PC-9 (cell line): ENCODE measurements at places on chromosomes 7 and 10. TPM values are rescaled to one million over a fixed set of nuclear protein-coding genes. Genes with fewer than 3 reads are reported as not detected.
A peak's percentile ranks its signal among the peaks of the same experiment; 100 is the strongest.

GRCh38 chr7:148944935-148945934 is 61.1 kb upstream of the EZH2 start:
- no peak for DNase-seq
- H3K27me3 ChIP-seq, result no peaks in the 10 kb centered on the region
- H3K4me3 ChIP-seq, result no peak overlapping the region
- peak overlapping the region; percentile 21 for H3K27ac ChIP-seq
- H3K4me1 ChIP-seq, result peaks cover 15% of the 10 kb centered on the region; the same call in 1 of the 2 replicates
- no peaks in the 10 kb centered on the region for H3K36me3 ChIP-seq

DNA sequence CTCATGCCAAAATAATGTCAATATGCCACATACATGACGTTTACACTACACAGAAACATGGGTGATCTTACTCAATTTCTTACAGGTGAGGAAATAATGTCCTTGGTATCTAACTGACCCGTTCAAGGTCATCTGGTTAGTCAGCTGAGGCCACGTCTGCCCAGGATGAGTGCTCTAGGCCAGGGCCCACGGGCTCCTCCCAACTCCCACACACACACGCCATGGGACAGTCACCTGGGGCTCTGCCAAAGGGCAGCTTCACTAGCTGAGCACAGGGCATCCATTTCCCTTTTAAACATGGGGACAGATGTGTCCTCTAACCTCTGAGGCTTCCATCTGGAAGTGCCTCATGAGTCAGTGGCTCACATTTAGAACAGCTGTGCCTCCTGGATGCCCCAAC is 123.9 kb downstream of the TNS3 start:
- H3K36me3 ChIP-seq, result peaks cover 1% of the 10 kb centered on the region; the same call in 1 of the 2 replicates
- no peak for DNase-seq

DNA sequence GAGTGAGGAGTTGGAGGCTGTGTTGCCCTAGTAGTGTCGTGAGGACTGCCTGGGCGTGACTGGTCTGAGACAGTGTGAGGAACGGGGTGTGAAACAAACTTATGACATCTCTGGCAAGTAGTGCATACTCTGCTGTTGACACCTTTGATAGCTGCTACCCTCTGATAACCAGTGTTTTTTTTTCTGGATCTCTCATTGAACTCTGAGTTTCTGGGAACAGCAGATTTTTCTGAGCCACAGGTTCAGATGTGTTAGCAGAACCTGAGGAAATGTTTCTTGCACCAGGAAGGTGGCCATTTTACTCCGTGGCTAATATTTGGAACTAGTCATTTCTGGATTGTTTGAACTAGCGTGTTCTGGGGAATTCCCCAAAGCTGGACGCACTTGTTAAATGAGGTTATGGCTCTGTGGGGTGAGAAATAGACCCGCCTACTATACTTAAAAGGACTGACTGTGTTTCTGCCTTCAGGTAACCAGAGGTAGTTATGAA is 52.9 kb downstream of the AUTS2 start:
- H3K27me3 ChIP-seq, result no peaks in the 10 kb centered on the region
- no peaks in the 10 kb centered on the region for H3K4me1 ChIP-seq
- no peak overlapping the region for H3K4me3 ChIP-seq
- no peak for DNase-seq
- no peaks in the 10 kb centered on the region for H3K36me3 ChIP-seq

DNA sequence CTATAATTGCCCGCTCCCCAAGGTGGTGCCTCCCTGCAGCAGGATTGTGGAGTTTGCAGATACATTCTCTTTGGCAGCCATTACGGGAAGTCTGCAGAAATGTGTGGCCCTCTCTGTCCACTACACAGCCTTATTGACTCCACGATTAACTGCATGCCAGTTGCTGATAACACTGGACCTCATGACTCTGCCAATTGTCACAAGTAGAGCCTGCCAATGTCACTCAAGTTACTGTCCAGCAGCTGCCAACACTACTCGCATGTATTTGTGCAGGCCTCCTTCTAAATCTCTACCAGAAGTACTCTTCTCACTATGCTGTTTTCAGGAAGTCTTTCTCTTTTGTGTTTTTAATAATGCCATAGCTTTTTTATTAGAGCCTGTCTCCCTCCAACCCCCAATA is 128.8 kb downstream of the PPP1R3A start:
- no peak overlapping the region for H3K27ac ChIP-seq
- no peaks in the 10 kb centered on the region for H3K36me3 ChIP-seq
- no peak for DNase-seq
- H3K4me3 ChIP-seq, result no peak overlapping the region

- peaks cover 34% of the 10 kb centered on the region for H3K4me1 ChIP-seq
- no peaks in the 10 kb centered on the region for H3K36me3 ChIP-seq
- no peak overlapping the region for H3K4me3 ChIP-seq
- no peaks in the 10 kb centered on the region for H3K27me3 ChIP-seq
- DNase-seq, result no peak
These were observed 118.8 kb downstream of the JAZF1 start for GRCh38 chr7:28061824-28062196.

- no peak overlapping the region for H3K27ac ChIP-seq
- no peaks in the 10 kb centered on the region for H3K27me3 ChIP-seq
- H3K4me1 ChIP-seq, result no peaks in the 10 kb centered on the region
- H3K36me3 ChIP-seq, result no peaks in the 10 kb centered on the region
These were observed 135.8 kb downstream of the CNNM2 start for GRCh38 chr10:103053659-103054581.

GRCh38 chr7:50069613-50070012 is 23.4 kb downstream of the ZPBP start:
- DNase-seq, result no peak
- peak overlapping the region; percentile 60 for H3K4me3 ChIP-seq
- H3K27me3 ChIP-seq, result peaks cover 7% of the 10 kb centered on the region; the same call in 1 of the 2 replicates
- peaks cover 5% of the 10 kb centered on the region; the same call in 1 of the 2 replicates for H3K4me1 ChIP-seq

DNA sequence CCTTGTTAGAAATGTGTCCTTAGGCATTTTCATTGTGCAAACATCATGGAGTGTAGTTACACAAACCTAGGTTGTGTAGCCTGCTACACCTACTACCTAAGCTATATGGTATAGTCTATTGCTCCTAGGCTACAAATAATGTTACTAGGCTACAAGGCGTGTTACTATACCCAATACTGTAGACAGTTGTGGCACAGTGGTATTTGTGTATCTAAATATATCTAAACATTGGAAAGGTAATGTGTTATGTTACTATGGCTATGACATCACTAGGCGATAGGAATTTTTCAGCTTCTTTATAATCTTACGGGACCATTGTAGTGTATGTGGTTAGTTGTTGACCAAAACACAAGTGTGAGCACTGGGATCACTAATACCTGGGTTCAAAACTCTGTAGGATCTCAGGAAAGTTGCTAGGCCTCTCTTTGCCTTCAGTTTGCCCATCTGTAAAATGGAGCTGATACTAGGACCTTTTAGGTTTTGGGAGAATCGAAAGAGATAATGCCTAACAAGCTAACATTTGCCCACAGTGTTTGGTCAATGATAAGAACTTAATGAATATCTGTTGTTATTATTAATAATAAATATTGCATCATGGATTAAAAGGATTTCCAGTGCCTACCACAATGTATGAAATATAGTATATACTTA is 2.7 kb downstream of the BICC1 start:
- no peaks in the 10 kb centered on the region for H3K4me1 ChIP-seq
- H3K27ac ChIP-seq, result no peak overlapping the region
- DNase-seq, result no peak

GRCh38 chr7:115558161-115558560 is 472.4 kb downstream of the TFEC start:
- no peaks in the 10 kb centered on the region for H3K27me3 ChIP-seq
- no peak overlapping the region for H3K4me3 ChIP-seq
- no peaks in the 10 kb centered on the region for H3K4me1 ChIP-seq
- DNase-seq, result no peak

DNA sequence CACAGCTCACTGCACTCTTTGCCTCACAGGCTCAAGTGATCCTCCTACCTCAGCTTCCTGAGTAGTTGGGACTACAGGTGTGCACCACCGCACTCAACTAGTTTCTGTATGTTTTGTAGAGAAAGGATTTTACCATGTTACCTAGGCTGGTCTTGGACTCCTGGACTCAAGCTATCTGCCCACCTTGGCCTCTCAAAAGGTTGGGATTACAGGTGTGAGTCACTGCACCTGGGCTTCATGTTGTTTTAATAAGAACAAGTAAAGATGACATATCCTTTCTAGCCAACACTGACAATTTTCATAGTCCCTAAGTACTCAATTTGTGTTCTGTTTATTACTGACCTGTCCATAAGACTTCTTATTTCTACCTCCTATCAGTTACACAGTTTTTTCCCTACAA is 16.8 kb downstream of the SEMA3C start:
- no peak overlapping the region for H3K27ac ChIP-seq
- H3K4me3 ChIP-seq, result no peak overlapping the region
- H3K4me1 ChIP-seq, result 0 out of 2 replicates have a peak, but pooled peaks cover 19% of the 10 kb centered on the region
- peaks cover 4% of the 10 kb centered on the region; the same call in 1 of the 2 replicates for H3K36me3 ChIP-seq
- DNase-seq, result no peak

DNA sequence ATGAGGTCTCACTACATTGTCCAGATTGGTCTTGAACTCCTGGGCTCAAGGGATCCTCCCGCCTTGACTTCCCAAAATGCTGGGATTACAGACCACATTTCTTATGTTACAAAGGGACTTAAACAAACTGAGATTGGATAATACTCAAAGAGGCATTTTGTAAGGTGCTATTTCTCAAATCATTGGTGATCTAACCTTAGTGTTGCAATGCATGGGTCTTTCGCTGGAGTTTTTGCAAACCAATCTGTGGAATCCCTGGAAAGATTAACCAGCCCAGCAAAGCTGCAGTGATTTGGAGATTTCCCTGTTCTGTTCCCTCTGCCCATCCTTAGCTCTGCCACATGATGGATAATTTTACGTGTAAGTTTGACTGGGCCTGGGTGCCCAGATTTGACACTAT is 20.4 kb upstream of the ECHDC3 start:
- no peak overlapping the region for H3K27ac ChIP-seq
- H3K4me1 ChIP-seq, result peaks cover 21% of the 10 kb centered on the region
- no peak for DNase-seq
- H3K36me3 ChIP-seq, result no peaks in the 10 kb centered on the region
- no peaks in the 10 kb centered on the region for H3K27me3 ChIP-seq
- H3K4me3 ChIP-seq, result no peak overlapping the region

DNA sequence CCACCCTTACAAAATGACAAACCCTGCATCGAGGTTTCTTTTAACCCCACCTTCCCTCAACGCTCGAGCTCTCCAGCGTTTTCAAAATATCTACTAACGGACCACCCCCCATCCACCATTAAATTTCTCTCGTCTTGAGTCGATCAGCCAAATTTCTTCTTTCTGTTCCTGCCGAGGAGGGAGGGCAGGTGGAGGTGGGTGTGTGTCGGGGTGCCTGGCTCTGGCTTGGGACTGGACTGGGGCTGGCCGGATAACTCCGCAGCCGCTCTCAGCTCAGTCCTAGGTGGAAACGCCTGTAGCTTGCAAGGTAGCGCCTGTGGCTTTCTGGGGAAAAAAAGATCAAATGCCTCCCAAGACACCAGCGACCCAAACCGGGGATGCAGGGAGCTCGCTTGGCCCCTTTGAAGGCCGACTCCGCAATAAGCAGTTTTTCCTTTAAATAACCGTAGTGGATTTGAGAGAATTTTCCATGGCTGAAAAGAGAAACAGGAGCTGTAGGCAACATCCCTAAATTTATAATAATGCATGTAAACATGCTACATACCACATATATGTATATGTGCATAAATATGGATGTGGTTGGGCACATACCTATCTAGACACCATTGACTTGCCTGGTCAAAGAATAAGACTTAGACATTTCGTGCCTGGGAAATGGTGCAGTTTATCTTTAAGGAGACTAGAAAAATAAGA is 1.9 kb upstream of the TMEM178B start:
- H3K4me3 ChIP-seq, result no peak overlapping the region
- H3K27me3 ChIP-seq, result peaks cover 45% of the 10 kb centered on the region
- no peaks in the 10 kb centered on the region for H3K4me1 ChIP-seq
- no peaks in the 10 kb centered on the region for H3K36me3 ChIP-seq
- no peak overlapping the region for H3K27ac ChIP-seq

The C10orf67 gene
- 1.2 and 1.3 TPM in 2 replicates for total RNA-seq

- no peaks in the 10 kb centered on the region for H3K27me3 ChIP-seq
- H3K4me1 ChIP-seq, result no peaks in the 10 kb centered on the region
- H3K36me3 ChIP-seq, result no peaks in the 10 kb centered on the region
- H3K27ac ChIP-seq, result no peak overlapping the region
These were observed 64.6 kb downstream of the SNX10 start for GRCh38 chr7:26356229-26356628.

The IPMK gene
- total RNA-seq, result 6.9 and 11.1 TPM in 2 replicates

GRCh38 chr10:13810568-13810967 is 223.8 kb downstream of the PRPF18 start:
- H3K36me3 ChIP-seq, result no peaks in the 10 kb centered on the region
- H3K27me3 ChIP-seq, result no peaks in the 10 kb centered on the region
- peaks cover 17% of the 10 kb centered on the region for H3K4me1 ChIP-seq
- DNase-seq, result no peak
- H3K27ac ChIP-seq, result no peak overlapping the region

DNA sequence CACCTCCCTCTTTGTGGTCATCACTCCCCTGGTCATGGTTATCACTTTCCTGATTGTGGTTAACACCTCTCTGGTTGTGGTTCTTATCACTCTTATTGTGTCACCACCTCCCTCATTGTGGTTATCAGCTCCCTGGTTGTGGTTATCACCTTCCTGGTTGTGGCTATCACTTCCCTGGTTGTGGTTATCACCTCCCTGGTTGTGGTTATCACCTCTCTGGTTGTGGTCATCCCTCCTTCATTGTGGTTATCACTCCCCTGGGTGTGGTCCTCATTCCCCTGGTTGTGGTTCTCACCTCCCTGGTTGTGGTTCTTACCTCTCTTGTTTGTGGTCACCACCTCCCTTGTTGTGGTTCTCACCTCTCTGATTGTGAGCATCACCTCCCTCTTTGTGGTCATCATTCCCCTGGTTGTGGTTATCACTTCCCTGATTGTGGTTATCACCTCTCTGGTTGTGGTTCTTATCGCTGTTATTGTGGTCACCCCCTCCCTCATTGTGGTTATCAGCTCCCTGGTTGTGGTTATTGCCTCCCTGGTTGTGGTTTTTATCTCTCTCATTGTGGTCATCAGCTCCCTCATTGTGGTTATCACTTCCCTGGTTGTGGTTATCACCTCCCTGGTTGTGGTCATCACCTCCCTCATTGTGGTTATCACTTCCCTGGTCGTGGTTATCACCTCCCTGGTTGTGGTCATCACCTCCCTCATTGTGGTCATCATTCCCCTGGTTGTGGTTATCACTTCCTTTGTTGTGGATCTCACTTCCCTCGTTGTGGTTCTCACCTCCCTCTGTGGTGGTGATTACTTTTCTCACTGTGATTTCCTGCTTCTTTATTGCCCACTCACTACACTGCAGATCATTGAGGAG is 106.7 kb downstream of the GPR26 start:
- H3K4me1 ChIP-seq, result no peaks in the 10 kb centered on the region
- no peak for DNase-seq
- peaks cover 7% of the 10 kb centered on the region; the same call in 1 of the 2 replicates for H3K27me3 ChIP-seq

- H3K4me3 ChIP-seq, result no peak overlapping the region
- H3K36me3 ChIP-seq, result peaks cover 7% of the 10 kb centered on the region; the same call in 1 of the 2 replicates
- peaks cover 10% of the 10 kb centered on the region for H3K4me1 ChIP-seq
- no peak overlapping the region for H3K27ac ChIP-seq
- DNase-seq, result no peak
These were observed 3.0 kb upstream of the BUB3 start for GRCh38 chr10:123150986-123151736.

The ACSL5 gene
- total RNA-seq, result 11.7 and 21.4 TPM in 2 replicates
